Thoracic aorta endothelial cell (primary cell): ENCODE measurements at places on chromosomes 12 and 14. TPM values are rescaled to one million over a fixed set of nuclear protein-coding genes. Genes with fewer than 3 reads are reported as not detected.

The CCDC88C gene
- 32.5 and 32.6 TPM in 2 replicates for total RNA-seq

The IKZF4 gene
- 1.3 and 1.9 TPM in 2 replicates for total RNA-seq

The HECTD4 gene
- 35.9 and 38.0 TPM in 2 replicates for total RNA-seq

The HOXC11 gene
- total RNA-seq = not detected in 2 replicates

The HOXC5 gene
- not detected in 2 replicates for total RNA-seq

The DAD1 gene
- total RNA-seq = 382 and 430 TPM in 2 replicates

The ADCY6 gene
- total RNA-seq = 29.1 and 31.9 TPM in 2 replicates
